Cerebellar nuclear complex (tissue), 1 donor: ENCODE measurements at places on chromosomes 4 and X.

GRCh38 chrX:11580789-11581188 lies 84.9 kb downstream of the ARHGAP6 start:
- DNase-seq, result no peak

- no peak for DNase-seq
Measured at GRCh38 chr4:93912146-93912545, 83.6 kb downstream of the ATOH1 start.

- no peak for DNase-seq
Measured at GRCh38 chr4:108636246-108636645, 14.2 kb upstream of the OSTC start.

GRCh38 chrX:24682739-24683432 lies 10.8 kb upstream of the POLA1 start:
- DNase-seq, result no peak

DNA sequence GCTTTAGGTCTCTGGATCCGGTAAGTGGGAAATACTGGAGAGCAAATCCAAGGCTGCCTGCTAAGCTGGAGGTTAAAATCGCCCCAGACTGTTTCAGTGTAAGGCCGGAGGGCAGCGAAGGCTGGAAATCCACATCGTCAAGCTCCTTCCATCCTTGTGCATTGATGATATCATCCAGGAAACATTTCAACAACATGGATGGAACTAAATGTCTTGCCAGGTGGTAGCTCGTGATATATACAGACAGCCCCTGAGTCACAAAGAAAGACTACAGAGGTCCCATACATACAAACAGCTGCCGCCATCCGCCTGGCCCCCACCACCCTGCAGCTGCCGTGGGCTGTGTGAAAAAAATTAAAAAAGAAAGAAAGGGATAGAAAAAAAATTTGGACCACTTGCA lies 148.9 kb upstream of the RBPJ start:
- DNase-seq, result no peak

GRCh38 chr4:23161787-23162186 lies 469.1 kb downstream of the GBA3 start:
- DNase-seq, result no peak

DNA sequence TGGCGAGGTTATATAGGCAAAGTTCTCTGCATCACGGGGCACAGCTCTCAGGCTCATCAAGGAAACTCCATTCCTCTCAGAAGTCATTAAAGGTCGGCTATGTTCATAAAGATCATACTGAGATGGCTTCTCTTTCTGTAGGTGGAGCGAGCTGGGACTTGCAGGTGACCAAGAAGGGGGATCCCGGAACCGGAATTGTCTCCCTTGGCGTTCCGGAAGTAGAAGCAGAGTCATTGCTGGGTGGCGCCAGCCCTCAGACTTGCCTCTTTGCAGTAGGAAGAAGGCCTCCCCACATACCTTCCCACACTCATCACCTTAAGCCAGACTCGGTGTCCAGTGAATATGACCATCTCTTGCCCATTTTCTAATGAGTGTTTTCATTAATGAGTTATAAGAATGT lies 17.9 kb upstream of the HPGD start:
- DNase-seq, result no peak

DNA sequence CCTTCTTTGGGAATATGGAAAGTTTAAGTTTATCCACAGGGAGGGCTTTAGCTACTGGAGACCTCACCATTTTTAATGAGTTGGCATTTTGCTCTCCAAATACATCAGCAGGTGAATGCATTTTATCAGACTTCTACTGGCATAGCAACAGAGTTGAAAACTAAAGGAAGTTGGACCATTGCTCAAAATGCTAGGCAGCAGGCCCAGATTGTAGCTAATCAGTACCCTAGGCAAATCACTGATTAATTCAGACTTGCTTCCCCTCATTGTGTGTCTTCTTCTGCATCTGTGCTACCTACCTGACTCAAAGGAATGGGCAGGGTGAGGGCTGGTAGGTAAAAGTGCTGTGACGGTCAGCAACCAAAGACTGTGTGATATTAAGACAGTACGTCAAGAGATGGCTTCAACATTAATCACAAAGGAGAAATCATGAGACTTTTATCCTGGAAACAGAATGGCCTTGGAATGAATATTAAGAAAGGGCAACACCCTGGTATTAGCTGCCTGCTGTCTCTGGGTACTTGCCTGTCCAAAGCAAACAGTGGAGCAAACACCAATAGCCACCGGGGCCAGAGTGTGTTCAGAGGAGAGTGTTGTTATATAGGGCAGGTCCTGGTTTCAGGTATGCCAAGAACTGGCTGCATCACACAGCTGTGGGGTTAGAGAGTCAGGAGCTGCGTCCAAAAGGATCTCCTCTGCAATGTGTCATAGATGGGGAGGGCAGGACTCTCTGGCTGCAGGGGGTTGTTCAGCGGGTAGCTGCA lies 17.1 kb upstream of the SMIM20 start:
- no peak for DNase-seq

- no peak for DNase-seq
Measured at GRCh38 chr4:96305030-96305429, 465.1 kb downstream of the PDHA2 start.

DNA sequence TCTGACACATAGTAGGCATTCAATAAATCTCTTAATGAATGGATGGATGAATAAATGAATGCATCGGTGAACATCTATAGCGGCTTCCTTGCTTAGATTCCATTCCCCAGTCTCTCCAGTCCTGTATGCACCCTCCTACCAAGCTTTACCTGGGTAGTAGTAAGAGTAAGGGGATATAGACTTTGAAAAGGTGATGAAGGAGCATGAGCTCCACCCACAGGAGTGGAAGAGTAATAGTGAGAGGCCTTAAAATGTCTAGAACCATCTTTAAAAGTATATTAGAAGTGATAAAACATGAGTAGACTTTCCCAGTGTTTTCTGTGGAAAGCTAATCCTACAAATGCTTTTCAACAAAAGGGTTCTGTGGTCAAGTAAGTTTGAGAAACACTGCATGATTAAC lies 35.5 kb upstream of the GPC3 start:
- no peak for DNase-seq

DNA sequence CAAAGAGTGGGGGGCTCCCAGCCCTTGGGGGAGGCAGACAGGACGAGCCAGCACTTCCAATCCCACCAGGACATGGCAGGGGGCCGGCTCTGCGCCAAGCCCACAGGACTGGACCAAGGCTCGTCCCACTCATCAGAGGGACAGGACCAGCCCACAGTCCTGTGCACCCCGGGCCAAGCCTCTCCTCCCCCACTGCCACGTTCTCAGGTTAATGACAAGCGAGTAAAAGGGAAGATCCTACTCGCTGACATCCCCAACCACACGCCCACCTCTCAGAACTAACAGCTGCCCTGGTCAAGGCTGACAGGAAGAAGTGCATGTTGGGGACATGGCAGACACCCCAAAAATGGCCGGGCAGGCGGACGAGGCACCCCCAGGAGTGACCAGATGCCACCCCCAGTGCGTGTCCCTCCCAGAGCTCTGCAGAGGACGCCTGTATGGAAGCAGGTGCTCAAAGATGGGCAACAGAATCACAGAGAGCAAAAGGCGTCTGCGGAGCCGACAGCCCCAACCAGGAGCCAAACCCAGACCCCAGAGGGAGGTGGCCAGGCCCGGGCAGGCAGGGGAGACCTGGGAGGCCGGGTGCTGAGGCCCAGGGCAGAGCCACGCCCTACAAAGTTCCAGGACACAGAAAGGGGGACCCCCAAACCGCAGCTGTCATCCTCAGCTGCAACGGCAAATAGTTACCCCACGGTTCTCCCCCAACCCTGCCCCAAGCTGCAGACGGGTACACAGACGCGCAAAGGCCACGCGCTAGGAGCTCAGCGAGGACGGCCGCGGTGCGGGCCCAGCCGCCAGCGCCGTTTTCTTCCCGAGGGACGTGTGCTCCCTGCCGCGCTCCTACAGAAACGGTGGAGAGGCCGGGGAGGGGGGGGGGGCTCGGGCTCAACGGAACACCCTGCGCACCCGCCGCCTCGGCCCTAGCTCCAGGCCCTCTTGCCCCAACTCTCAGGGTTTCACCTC lies 1.7 kb downstream of the CTBP1 start:
- no peak for DNase-seq

- DNase-seq, result no peak
Measured at GRCh38 chrX:31506360-31506759, 434.5 kb upstream of the FTHL17 start.

GRCh38 chr4:131091896-131092295 lies 1995.9 kb downstream of the C4orf33 start:
- no peak for DNase-seq

DNA sequence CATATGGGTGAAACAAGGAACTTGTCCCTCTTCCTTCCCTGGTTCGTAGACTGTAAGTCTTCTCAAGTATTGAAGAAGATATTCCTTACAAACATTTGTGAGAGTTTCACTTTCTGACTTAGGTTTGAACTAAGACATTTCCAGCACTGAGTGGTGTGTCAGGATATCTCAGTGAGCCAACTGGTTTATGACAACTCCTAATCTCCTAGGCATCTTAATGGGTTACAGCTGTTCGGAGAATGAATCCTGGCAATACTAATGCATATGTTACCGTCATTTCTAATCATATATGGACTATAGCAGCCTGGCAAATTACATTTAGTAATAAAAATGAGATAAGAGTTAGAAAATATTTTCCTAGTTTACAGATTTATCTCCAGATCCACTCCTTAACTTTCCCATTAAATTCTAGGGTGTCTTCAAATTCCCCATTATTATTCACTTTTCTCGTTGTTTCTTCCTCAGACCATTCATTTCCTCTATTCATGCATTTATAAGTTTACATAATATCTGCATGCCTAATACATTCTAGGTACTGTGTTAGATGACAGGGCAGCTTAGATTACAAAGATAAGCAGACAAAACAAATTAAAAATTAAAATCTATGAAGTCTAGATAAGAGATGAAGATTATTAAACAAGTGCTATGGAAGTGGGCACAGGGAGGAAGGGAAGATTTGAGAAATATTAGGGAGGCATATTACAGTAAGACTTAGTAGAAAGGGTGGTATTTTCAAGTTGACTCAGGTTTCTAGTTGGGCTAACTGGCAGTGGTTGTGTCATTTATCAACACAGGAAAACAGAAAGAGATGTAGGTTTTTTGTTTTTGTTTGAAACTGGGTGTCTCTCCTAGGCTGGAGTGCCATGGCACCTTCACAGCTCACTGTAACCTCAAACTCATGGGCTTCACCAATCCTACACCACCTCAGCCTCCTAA lies 173.9 kb downstream of the WDFY3 start:
- no peak for DNase-seq

DNA sequence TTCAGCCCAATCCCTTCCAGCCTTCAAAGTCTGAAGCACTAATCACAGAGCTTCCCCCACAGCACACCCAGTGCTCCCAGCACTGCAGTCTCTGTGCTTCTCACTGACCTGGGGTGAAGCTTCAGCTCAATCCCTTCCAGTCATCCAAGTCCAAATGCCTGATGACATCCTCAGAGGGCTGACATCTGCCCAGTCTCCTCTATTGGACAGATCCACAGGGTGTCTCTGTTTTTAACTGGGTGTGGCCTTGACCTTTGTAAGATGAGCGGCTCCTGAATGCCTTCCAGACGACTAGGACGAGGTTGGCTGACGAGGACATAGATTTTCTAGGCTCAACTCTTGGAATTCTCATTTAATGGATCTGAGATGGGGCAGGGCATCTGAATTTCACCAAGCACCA lies 7.6 kb upstream of the SLC2A9 start:
- DNase-seq, result no peak

GRCh38 chr4:41287005-41287404 lies 30.3 kb downstream of the UCHL1 start:
- no peak for DNase-seq

DNA sequence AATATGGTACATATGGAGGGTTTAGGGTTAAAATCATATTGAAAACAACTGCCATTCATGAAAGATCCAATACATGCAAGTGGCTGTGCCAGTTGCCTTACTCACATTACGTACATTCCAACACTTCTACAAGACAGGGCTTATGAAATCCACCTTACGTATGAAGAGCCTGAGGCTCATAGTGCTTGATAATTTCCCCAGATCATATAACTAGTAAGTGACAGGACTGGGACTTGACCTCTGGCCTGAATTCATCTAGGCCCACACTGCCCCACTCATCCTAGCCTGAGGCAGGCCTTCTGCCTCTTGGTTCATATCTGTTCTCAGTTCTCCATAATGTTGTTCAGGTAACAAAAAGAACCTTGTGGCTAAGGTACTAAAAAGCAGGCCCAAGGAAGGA lies 226.3 kb downstream of the FGF13 start:
- DNase-seq, result no peak

DNA sequence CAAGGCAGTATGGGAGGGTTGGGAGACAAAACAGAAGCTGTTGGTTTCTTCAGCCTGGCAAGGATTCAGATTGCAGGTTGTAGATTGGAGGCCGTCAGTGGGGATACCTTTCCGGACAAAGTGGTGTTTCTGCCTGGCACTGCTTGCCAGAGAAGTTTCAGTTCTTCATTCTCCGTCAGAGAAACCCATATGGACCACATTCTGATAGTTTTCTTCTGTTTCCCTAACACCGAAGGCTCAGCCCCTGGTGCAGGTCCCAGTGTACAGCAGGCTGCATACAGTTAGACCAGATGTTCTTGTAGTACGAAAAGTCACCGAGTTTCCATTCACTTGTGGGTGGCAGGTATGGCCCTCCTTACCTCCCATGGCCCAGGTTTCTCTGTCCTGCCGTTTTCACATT lies 107.3 kb downstream of the PTTG2 start:
- DNase-seq, result no peak

GRCh38 chrX:109619771-109620170 lies 5.2 kb downstream of the KCNE5 start:
- DNase-seq, result peak; percentile 9

GRCh38 chrX:940691-941090 lies 271.8 kb downstream of the CRLF2 start:
- DNase-seq, result no peak

DNA sequence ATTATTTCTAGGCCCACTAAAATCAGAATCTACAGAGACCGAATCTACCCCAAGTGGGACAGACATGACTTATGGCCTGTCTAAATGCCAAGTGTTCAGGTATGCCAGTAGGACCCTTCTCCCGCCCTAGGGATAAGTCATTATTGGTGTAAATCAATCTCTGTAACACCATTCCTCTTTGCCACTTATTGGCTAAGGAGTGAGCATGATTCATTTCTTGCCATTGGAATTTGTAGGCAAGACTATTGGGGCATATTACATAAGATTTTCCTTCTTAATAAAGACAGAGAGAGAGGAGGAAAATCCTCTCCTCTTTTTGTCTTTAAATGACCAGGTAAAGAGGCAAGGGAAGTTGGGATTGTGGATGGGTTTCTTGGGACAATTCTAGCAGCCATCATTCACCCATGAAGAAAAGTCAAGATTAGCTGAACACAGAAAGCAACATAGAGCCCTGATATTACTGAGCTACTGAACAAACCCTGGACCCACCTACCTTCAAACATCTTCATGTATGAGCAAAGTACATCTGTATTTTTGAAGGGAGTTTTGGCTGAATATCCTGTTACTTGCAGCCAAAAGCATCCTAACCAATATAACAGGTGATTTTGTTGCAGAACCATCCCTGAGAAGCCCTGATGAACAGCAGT lies 2.6 kb downstream of the SLC9B2 start:
- DNase-seq, result no peak

- DNase-seq, result no peak
Measured at GRCh38 chr4:82839624-82840023, 41.0 kb upstream of the SCD5 start.

DNA sequence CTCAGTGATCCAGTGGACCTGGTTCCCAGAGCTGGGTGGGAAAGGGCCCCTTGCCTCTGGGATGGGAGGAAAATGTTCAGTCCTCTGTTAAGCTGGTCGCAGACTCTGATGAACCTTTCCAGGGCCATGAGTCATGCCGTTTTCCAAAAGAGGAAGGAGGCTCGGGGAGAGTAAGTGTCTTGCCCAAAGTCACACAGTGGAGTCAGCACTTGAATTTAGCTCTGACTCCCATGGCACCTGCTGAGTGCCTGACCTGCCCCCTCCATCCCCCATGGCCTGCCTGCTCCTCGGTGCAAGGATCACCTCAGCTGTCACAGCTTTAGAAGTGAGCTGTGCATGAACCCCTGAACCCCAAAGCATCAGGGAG lies 14.0 kb upstream of the KIAA0232 start:
- DNase-seq, result no peak
